Tibial nerve (tissue), 4 donors: ENCODE measurements at places on chromosomes 7 and 10. TPM values are rescaled to one million over a fixed set of nuclear protein-coding genes. Genes with fewer than 3 reads are reported as not detected.

TSPAN15 gene
- total RNA-seq, result 96.6 TPM

- no peaks in the 10 kb centered on the region for H3K36me3 ChIP-seq
- H3K4me1 ChIP-seq, result peaks cover 34% of the 10 kb centered on the region
- DNase-seq, result no peak
- H3K27me3 ChIP-seq, result no peaks in the 10 kb centered on the region
- H3K4me3 ChIP-seq, result no peak overlapping the region
Observed at GRCh38 chr7:139656387-139656786, 121.4 kb downstream of the HIPK2 start.

- H3K27me3 ChIP-seq, result no peaks in the 10 kb centered on the region
- H3K36me3 ChIP-seq, result no peaks in the 10 kb centered on the region
- no peaks in the 10 kb centered on the region for H3K4me1 ChIP-seq
- H3K4me3 ChIP-seq, result no peak overlapping the region
- no peak for DNase-seq
Observed at GRCh38 chr7:116709336-116709735, 37.3 kb downstream of the MET start.

- no peak overlapping the region for H3K4me3 ChIP-seq
- DNase-seq, result no peak
- H3K4me1 ChIP-seq, result no peaks in the 10 kb centered on the region
- no peaks in the 10 kb centered on the region for H3K27me3 ChIP-seq
Observed at GRCh38 chr10:48700071-48700470, 15.4 kb downstream of the WDFY4 start.
